HCT116 (cell line): ENCODE measurements at places on chromosomes 5 and 9.

DNA sequence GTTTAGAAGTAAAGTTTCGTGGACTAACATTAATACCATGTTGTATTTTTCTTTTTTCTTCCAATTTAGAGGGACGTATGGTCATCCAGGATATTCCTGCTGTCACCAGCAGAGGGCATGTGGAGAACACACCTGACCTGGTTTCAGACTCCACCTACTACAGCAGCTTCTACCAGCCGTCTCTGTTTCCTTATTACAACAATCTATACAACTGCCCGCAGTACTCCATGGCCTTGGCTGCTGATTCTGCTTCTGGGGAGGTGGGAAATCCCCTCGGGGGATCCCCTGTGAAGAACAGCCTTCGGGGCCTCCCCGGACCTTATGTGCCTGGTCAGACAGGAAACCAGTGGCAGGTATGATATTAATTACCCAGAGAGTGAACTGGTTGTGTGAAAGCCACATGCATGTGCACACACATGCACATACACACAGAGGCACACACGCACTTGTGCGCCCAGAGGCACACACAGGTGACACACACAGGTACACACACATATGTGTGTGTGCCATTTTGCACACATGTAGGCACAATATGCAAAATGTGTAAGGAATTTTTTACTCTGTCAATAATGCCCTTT, 52.4 kb downstream of the DMRT1 start:
- peak; percentile 46 for DNase-seq

DNA sequence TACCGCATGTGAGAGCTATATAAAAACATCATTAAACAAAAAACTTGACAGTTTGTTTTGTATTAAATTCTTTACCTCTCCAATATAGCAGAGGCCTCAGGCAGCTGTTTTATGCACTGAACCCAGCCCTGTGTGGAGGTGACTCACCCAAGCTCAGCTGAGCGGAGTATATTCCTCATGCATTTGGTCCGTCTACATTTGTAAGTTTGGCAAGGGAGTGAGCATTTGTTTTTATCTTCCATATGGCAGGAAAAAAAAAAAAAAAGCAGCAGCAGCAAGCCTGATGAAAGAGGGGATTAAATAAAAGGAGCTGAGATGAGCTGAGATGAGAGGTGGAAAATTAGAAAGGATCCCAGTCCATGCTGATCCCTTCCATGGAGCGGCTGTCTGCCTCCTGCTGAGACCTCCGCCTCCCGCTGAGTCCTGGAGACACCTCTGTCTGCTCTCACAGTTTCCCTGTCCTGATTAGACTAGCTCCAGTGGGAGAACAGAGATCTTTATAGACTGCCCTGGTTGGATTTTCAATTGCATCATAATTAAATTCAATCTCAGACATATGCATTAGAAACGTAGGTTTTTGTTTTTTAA, 112.0 kb upstream of the CTNND2 start:
- no peak for DNase-seq

DNA sequence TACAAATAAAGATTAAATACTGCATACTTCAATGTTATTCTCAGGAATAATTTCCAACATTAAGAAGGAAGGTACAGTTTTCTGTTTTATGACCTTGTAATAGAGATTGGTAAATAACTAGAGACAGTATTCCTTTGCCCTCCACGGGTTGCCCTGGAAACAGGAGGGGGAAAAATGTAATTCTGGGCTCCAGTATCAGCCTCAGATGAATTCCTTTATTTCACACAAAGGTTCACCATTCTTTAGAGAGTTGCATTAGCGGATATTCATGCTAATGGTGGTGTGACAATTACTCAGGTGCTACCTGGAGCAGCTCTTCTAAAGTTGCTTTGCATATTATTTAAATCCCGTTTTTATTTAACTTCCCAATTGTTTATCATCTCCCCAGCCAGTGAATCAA, 42.6 kb downstream of the CETN3 start:
- DNase-seq, result no peak

GRCh38 chr9:20355022-20355421, 267.3 kb downstream of the MLLT3 start:
- DNase-seq, result no peak
